Ammon's horn (tissue), 1 donor: ENCODE measurements at places on chromosomes 7 and 10.

GRCh38 chr7:107130487-107131220 is 38.1 kb upstream of the HBP1 start:
- no peak for DNase-seq

- no peak for DNase-seq
Observed at GRCh38 chr10:29050081-29050480, 238.8 kb upstream of the LYZL1 start.

DNA sequence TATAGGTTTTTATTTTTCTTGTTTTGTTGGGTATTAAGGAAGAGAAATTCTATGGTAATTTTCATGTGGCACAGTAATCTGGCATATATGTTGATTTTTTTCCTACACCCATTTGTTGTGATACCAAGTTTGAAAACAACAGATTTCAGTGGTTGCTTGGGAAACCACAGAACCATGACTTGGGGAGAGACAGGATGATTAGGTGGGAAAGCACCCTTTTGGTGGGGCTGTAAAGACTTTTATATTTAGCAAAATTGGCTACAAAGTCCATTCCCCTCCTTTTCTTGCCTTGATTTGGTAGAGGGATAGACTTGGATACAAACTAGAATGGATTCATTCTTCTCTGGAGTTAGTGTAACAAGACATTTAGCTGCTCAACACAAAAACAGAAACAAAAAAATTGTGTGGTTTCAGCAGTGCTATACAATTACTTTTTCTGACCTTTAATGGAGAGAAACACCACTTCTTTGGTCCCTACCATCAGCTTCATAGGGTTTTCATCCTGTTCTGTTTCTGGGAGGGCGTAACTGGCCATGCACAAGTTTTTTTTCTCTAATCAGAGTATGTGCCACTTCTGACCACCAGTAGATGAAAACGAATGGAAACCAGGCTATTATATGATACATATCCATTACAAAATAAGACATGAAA is 52.7 kb downstream of the FIGNL1 start:
- DNase-seq = no peak

DNA sequence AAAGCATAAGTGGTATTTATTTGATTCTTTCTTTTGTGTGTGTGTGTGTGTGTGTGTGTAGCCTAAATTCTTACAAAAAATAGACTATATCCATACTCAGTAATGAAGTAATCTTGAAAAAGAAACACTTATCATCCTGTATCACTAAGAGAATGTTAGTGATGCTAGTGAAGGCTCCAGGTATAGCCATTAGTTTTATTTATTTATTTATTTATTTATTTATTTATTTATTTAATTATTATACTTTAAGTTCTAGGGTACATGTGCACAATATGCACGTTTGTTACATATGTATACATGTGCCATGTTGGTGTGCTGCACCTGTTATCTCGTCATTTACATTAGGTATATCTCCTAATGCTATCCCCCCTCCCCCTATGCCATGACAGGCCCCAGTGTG is 436.0 kb downstream of the HTR7 start:
- no peak for DNase-seq

DNA sequence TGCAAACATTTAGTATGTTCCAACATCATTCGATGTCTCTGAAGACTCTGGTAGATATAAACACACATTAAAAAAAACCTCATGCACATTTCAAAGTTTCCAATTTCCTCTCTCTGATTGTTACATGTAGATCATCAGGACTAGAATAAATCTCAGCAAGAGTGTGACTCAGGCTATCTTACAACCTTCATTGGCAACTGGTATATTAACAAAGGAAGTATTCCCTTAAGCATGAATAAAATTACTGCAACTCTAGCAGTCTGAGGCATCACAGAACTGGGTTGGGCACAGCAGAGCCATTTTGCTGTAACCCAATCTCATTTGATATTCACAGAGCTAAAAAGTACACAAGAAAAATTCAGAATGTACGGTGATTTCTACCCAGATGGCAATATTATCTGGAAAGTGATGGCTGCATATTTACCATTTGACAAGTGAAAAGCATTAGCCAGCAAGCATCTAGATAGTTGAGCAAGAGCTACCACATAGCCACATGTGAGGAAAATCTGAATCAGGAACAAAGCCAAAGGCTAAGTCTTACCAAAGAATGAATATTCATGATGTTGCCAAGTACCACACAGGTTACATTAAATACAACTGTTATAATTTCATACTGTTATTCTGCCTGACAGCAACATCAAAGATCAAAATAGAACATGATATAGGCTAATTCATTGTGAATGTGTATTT is 232.2 kb downstream of the CRPPA start:
- DNase-seq = peak; percentile 2

DNA sequence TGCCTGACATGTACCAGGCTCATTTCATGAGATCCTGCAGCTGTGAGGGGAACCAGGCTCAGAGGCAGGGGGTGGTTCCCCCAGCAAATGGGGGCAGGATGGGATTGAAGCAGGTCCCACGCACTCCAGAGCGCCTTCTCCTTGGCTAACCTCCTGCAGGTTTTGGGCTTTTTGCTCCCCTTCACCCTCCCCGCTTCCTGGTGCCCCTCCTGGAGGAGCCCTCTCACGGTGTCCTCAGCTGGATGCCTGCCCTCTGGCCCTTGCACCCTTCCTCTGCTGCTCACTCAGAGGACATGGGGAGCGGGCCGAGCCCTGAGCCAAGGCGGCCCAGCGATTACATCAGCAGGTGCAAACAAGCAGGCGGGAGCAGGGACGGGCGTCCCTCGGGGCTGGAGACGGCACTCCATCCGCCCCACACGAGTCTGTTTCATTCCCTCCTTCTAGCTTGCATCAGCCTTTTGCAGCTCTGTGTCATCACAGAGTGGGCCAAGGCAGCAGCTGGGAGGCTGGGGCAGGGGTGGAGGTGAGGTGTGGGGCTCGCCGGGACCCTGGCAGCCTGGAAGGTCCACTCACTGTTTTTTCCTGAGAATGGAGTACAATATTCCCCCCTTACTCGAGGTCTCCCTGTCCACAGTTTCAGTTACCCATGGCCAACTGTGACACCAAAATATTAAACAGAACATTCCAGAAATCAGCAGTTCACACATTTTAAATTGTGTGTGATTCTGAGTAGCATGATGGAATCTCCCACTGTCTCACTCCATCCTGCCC is 52.7 kb upstream of the SLC29A3 start:
- no peak for DNase-seq

DNA sequence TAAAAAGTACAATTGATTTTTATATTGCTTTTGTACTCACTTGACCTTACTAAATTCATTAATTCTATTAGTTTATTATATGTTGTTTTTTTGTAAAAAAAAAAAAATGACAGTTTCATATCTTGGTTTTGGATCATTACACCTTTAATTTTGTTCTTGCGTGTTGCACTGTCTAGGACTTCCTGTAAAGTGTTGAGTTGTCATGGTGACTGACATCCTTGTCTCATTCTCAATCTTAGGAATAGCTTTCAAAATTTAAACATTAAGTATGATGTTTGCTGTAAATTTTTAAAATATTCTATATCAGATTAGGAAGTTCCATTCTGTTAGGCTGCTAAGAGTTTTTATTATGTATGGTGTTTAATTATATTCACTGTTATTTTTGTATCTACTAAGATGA is 139.1 kb downstream of the ARHGAP12 start:
- DNase-seq = no peak

DNA sequence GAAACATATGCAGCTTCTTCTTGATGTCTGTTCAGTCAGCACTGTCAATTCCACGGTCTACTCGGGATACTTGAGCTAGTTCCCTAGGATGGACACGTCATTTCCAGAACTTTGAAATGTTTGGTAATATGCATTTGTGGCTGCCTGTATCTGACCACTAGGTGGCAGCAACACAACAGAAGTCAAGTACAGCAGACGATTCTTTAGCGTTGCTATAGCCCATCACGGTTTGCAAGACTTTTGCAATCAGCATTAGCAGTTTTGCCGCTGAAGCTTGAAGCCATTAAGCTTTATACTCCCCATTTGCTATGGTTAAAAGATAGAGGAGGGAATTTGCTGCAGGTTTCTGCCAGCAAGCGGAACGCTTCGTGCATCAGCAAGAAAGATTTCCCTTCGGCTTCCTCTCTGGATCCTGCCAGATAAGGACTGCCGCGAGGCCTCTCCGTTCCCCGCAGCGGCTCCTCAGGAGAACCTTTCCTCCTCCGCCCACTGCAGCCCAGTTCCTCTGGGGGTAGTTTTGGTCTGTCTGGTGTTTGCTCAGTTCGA is 63.5 kb downstream of the ABCC2 start:
- peak; percentile 94 for DNase-seq

GRCh38 chr7:28516390-28517172 is 104.3 kb downstream of the CREB5 start:
- DNase-seq = no peak
